ENCODE measurements at places on chromosomes 2 and 18.

GRCh38 chr2:46983065-46983801 is 67.6 kb upstream of the MCFD2 start:
- DNase-seq: no peak

- no peak for DNase-seq
These were observed 195.5 kb downstream of the CDCA7 start for GRCh38 chr2:173550143-173550542.

- no peak for DNase-seq
These were observed 15.6 kb upstream of the PPP1CB start for GRCh38 chr2:28736034-28736433.

- DNase-seq: no peak
These were observed 80.9 kb downstream of the CABYR start for GRCh38 chr18:24219561-24220317.

GRCh38 chr2:60406192-60406591 is 147.3 kb downstream of the BCL11A start:
- DNase-seq: no peak

DNA sequence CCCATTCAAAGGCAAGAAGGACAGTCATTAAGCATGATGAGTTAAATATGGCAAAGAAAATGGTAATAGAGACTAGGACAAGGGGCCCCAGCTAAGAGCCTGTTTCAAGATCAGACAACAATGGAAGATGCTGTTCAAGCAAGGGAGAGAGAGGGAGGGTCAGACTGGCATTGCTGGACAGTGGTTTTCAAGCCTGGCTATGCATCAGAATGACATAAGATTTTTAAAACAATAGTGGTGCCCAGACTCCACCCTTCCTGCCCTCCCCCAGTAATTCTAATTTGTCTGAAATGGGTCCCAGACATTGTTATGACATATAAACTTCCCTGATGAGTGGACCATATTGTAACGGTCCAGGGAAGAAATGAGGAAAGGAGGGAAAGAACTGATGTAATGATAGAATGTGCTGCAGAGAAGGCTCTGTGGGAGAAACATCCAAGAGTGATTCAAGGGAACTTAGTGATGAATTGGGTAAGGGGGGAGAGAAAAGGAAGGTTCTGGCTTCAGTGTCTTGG is 112.9 kb upstream of the TRIB2 start:
- DNase-seq: no peak

GRCh38 chr18:668260-668659 is 10.8 kb downstream of the TYMS start:
- DNase-seq: no peak

DNA sequence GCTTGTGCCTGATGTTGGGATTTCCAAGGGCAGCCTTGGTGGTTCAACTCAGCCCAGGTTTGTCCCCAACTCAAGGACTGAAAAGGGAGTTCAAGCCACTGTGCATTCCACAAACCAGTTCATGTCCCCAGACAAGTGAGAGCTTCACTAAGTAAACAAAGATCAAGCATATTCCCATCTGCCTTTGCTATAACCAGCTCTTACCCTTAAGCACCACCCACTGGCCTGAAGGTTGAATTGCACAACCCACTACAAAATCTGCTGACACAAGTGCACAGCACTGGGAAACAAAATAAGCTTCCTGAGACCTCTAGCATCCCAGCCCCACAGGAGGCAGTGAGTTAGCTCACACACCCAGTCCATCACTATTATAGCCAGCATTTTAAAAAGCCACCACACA is 516.7 kb downstream of the NR4A2 start:
- DNase-seq: no peak

DNA sequence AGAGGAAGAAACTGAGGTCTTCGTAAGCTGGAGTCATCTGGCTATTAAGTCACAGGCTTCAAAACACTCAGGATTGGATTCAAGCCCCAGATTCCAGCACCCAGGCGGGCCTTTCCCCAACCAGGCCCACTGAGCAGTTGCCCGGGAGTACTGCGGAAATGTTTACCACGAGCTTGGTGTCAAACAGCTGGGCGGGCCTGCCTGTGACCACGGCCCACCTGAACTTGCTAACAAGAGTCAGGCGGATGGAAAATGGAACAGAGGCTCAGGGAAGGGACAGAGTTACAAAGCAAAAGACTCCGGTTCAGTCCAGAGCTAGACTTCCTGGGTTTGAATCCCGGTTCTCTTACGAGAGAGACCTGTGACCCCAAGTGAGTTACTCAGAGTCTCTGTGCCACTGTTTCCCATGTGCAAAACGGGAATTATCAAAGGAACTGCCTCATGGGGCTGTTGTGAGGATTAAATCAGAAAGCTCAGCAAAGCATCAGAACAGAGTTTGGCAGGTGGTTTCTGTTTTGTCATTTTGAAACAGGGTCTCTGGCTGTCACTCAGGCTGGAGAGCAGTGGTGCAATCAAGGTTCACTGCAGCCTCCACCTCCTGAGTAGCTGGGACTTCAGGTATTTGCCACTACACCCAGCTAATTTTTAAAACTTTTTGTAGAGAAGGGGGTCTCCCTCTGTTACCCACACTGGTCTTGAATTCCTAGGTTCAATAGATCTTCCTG is 49.0 kb upstream of the TFCP2L1 start:
- no peak for DNase-seq
